ENCODE measurements at places on chromosomes 7 and 10.

GRCh38 chr7:113606325-113606724, 312.5 kb downstream of the PPP1R3A start:
- no peak for DNase-seq

- no peak for DNase-seq
These were observed 146.7 kb downstream of the WNT2 start for GRCh38 chr7:117176206-117176605.

DNA sequence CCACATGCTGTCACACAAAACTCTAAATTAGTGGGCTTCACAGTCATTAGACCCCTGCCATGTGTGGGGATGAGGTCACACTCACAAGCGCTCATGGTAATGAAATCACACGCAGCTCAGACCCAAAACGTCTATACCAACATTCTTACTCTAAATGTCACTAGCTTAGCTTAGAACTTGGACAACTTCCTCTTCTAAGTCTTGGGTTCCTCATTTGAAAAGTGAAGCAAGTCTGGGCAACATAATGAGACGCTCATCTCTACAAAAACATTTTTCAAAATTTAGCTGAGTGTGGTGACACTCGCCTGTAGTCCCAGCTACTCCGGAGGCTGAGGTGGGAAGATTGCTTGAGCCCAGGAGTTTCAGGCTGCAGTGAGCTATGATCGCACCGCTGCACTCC, 92.7 kb upstream of the MACROH2A2 start:
- DNase-seq: peak; percentile 96

- DNase-seq: peak; percentile 88
These were observed 48.7 kb downstream of the GPR141 start for GRCh38 chr7:37732253-37732652.

- no peak for DNase-seq
These were observed 41.7 kb downstream of the C10orf90 start for GRCh38 chr10:126628746-126629145.

- DNase-seq: no peak
These were observed 57.1 kb downstream of the FIGNL1 start for GRCh38 chr7:50393076-50393475.

DNA sequence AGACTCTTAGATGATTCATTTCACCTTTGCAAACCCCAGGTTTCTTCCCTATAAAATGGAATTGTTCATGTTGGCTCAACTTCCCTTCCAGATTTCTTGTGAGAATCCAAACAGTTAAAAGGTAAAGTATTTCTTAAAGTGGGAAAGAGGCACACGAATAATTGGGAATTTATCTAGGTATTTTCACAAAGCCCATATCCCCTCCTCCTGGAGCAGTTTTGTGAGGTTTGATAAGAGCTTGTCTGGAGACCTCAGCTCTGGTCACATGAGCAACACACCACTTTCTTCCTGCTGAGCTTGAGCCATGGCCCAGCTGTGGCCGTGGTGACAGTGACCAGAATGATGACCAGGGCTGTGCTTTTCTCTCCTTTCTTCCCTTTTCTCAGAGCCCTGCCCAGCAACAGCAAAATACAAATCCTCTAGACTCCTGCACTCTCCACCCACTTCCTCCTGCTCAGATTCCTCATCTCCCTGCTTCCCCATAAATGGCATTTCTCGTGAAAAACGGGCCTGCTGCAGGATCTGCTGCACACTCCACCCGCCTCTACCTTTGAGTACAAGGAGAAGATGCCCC, 87.7 kb downstream of the PIK3CG start:
- DNase-seq: peak; percentile 71

- DNase-seq: peak; percentile 13
These were observed 489.1 kb downstream of the SUGCT start for GRCh38 chr7:40623863-40624262.

DNA sequence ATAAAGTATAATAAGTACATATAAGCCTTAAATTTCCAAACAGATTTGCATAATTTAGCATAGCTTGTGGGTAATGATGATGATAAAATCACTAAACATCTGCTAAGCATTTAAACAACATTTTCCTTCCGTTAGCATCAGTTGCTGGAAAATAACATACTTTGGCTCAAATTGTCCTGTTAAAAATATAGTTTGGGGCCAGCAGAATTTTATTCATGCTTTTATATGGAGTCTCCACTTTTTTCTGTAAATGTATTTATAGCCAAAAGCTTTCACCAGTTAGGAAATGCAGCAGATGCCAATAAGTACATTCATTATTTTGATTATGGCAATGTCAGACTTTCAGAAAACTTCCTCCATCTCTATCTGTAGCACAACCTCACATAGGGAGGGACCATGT, 107.2 kb downstream of the CNTNAP2 start:
- DNase-seq: no peak

DNA sequence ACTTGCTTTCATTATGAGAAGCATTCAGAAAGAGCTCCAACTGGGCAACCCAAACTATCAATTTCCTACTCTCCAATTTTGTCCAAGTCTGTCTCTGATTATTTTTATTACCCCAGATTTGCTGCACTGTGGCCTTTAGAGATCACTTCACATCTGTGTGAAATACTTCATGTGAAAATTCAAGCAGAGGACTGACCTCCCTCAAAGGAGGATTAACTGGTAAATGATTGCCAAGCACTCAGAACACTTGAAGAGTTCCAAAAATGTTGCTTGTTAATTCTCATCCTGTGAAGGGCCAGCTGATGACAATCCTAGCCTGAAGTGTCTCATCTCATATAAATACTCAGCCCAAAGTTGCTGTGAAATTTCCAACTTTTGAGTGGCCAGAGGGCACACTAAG, 182.8 kb upstream of the DGKB start:
- DNase-seq: no peak

- DNase-seq: no peak
These were observed 94.8 kb downstream of the SORCS3 start for GRCh38 chr10:104735757-104736391.

DNA sequence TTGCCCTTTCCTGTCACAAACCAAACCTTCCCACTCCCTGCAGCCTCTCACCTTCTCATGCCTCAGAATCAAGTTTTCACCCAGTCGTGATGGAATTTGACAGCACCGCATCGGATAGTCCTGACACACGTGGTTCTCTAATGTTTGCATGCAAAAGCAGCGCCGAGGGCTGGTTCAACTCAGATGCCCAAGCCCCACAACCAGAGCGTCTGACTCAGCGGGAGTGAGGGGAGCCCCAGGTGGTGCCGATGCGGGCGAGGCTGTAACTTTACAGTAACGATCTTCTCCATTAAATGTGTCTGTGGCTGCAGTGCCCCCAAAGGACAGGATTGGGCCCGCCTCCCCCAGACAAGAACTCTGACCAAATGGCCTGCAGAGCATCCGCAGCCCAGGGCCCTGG, 284.5 kb downstream of the CELF2 start:
- no peak for DNase-seq

DNA sequence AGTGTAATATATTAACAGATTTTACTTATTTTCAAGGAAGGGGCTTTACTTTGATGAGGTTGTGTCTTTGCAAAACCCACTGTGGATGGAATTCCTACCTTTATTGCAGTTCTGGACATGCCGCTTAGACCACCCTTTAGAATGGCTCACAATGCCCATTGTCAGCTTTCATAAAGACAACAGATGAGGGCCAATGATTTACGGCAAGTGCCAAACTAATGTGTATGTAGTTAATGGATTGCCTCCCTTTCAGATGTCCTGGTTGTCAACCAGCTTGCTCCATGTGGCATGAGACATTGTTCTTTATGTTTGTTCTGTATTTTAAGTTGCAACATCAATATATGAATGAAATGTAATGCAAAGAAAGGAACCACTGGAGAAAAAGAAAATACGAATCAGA, 35.0 kb upstream of the ELMO1 start:
- DNase-seq: no peak

- DNase-seq: no peak
These were observed 70.3 kb downstream of the CALML3 start for GRCh38 chr10:5595095-5595494.

GRCh38 chr7:23204241-23204640, 22.4 kb downstream of the NUP42 start:
- no peak for DNase-seq

- peak; percentile 91 for DNase-seq
These were observed 496.9 kb upstream of the CELF2 start for GRCh38 chr10:10520491-10521385.

- DNase-seq: peak; percentile 100
These were observed 73.1 kb upstream of the UCN3 start for GRCh38 chr10:5291501-5292195.

DNA sequence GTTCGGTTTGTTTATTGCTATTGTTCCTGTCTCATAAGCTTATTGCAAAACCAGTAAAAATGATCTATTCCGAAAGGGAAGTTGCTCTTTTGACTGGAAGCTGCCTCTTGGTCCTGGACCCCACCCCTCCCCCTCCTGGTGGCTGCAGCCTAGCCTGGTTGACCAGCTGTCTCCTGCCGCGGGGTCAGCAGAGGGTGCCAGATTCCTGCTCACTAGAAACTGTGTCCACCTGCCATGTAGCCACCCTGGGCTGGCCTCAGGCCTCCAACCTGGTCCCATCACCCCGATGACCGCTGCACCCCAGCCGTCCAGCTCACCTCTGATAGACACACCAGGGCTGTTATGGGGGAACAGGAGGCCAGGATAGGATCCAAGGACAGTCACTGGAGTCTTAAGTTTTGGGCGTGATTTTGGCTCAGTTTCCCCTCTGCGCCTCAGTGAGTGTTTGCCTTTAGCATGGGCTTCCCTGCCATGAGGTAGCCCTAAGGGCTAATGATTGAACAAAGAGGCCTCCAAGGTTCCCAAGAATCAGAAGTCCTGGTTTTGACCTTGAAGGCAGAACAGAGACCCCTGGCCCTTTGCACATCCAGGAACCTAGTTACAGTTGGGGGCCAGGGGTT, 32.9 kb upstream of the SLF2 start:
- peak; percentile 41 for DNase-seq

DNA sequence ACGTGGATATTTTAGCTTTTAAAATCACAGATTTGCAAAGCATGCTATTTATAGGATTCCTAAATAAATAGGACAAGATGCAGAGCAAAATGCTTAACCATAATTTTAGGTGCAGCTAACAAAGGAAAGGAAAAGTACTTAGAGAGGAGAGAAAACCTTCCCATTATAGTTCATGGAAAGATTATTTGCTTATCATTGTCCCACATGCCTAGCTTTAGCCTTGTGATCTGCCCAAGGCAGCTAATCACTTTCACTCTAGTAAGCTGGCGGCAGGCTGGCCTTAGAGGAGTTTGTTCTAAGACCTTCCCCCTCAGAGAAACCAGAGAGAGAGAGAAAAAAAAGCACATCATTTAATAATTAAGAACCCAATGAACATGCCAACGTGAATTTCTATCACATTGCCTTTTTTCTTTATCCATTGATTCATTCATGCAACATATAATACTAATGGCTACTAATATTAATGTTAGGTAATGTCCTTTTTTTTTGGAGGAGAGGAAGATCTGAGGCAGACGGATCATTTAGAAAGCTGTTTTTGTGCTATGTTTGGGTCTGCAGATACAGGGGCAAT, 274.6 kb downstream of the ARL4A start:
- DNase-seq: no peak

DNA sequence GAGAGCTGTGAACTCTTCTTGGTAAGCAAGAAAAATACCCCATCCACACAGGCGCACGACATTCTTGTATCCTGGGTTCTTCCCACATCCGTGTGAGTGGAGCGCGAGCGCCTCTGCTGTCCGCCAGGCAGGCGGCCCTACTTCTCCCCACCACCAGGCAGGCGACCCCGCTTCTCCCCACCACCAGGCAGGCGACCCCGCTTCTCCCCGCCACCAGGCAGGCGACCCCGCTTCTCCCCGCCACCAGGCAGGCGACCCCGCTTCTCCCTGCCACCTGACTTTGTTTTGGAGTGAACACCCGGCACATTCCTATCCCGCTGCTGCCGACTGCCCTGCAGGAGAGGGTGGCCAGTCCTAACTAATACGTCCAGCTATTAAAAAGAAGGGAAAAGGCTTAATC, 120.8 kb downstream of the NT5C2 start:
- DNase-seq: no peak

GRCh38 chr7:24501009-24501408, 72.2 kb upstream of the PALS2 start:
- DNase-seq: no peak

DNA sequence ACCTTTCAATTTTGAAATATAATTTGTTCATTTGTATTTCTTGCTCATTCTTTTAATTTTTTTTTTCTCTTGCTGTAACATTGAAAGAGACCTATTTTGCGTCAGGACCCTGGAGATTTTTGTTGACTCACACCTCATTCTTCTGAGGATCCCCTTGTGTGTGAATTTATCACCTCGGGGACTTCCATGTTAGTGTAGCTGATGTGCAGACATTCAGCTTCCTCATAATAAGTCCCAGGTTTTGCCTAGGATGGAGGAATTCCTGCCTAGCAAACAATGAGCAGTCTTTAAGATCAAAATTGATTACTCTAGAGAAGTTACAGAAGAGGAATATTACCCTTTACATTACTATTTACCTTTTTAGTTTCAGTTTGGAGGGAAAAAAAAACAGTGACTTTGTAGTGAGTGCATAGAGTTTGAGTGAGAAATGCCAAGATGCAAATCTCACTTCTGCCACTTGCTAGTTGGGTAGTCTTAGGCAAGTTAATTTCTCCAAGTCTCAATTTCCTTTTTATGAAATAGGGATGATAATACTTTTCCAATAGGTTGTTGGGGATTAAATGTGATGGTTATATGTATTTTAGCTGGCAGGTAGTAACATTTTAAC, 14.3 kb downstream of the TES start:
- no peak for DNase-seq

- no peak for DNase-seq
These were observed 854.2 kb upstream of the AUTS2 start for GRCh38 chr7:68744036-68744435.

DNA sequence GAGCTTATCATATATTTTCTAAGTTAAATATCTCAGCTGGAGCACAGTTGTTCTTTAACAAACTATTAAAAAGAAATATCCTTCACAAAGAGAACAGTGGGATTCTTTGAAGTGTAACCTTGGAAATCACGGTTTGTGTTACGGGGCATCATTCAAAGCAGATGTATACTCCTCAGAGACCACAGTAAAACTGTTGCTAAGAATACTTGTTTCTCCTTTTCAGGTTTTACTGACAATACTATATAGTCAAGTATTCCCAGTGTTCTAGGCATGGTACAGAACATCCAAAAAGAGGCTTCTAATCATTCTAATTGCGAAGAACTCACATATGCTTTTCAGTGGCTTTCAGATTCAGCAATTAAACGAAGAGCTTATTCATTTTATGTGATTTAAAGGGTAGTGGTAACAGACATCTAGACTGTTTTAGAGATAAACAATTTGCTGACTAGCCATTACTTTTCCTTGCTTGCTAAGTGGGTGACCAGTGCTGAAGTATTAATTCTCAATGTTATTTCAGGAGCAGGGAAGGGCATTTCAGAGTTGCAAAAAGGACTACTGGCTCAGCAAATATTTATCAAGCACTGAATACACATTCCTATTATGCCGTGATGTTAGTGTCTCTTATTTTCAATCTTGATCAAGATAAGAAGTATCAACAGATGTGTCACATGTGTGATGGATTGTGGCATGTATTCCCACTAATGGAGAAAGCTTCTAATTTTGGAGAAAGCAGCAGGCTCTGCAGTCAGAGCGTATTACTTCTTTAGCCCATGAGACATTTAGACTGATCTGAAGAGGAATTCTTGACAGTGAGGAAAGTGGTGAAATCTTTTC, 236.8 kb downstream of the RNLS start:
- DNase-seq: no peak

All from MV-4-11 (cell line).